DMS79 (cell line): ENCODE measurements at places on chromosomes 5 and 9.

DNA sequence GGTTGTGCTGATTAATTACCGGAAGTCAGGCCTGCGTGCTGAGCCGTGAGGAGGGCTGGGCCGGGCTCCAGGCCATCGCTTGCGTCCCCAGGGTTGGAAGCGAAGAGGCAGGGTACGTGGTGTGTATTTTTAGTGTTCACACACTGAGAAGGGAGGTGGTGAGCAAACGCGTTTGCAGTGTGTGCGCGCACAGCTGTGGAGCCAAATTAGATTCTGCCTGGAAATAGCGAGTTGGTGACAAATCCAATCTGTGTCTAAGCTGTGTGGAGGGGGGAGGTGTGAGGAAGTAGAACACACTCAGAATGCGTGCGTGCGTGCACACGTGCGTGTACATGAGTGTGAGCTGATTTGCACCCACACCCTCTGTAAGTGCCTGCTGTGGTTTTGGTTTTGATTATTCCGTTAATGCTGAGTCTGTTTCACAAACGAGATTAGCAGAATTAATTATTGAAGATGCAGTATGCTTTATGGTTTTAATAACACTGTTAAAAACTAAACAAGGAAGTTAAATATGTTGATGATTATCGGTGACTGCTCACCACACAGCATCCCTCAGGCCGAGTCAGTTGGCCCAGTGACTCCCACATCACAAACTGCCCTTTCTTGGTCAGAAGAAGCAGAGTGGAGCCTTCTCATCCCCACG lies 111.8 kb upstream of the FCN2 start:
- no peak for DNase-seq

- no peak for DNase-seq
Measured at GRCh38 chr5:2071562-2071961, 188.8 kb upstream of the IRX4 start.

DNA sequence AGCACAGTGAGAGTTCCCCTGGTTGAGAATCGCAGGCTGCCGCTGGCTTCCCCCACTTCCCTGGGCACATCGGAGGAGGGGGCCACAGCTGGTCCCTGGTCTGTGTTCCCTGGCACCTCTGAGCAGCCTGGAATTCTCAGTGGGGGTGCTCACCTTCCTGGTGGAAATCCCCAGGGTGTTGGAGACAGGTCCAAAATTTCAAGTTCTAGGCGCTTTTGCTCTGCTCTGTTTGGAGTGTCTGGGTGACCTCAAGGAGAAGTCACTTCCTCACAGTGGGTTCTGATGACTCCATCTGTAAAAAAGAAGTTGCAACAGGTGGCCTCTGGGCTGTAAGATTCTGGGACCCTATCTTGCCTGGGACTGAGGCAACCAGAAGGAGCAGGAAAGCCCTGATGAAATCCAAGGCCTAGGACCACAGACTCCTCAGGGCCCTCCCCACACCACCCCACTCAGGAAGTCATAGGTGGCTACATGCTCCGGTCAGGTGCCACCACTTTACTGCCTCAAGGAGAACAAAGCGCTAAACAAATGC lies at the start of gene TRAF1:
TRAF1 (minus strand) TSS at position 400 of the 532 bp plus-strand sequence. CDS start 721 bp downstream, outside the sequence.
- DNase-seq = no peak

DNA sequence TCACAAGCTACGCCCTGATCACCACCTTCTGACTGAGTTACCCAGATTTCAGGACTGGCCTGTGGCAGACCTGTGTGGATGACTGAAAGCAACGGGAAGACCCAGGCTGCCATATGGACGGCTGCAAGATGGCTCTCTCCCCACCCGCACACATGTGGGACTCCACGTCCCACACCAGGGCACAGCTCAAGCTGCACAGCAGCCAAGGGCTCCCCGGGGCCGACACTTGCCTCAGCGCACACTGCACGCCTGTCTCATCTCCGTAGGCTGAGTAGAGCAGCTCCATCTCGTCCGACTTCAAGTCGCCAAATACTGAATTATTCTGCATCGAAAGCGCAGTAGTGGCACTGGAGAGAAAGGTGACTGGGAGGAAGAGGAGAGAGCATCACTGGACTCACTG lies 14.5 kb downstream of the BRD9 start:
- no peak for DNase-seq

DNA sequence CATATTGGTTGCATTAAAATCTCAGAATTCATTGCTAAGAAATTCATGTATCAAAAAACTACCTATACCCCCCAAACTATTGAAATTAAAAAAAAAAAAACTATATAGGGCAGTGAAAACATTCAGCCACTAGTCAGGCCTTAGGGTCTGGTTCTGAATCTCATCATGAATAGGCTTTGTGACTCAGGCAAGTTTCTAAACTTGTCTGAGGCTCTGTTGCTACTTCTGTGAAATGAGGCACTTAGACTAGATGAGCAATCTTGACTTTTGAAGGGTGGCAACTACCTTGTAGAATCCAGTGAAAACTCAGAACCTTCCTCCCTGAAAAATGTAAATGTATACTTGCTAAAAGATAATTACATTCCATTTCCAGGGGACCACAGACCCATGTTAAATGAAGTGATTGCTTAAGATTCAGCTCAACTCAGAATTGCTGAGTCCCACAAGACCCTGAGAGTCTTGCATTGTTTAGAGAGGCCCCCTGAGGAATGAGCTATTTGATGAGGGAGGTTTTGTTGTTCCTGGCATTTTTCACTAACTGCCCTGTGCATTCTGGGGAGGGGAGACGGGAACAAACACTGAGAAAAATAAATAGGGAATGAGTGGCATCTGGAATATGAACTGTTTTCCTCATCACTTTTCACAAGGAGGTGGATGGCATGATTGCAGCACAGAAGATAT lies 29.5 kb downstream of the RAI14 start:
- DNase-seq = no peak

DNA sequence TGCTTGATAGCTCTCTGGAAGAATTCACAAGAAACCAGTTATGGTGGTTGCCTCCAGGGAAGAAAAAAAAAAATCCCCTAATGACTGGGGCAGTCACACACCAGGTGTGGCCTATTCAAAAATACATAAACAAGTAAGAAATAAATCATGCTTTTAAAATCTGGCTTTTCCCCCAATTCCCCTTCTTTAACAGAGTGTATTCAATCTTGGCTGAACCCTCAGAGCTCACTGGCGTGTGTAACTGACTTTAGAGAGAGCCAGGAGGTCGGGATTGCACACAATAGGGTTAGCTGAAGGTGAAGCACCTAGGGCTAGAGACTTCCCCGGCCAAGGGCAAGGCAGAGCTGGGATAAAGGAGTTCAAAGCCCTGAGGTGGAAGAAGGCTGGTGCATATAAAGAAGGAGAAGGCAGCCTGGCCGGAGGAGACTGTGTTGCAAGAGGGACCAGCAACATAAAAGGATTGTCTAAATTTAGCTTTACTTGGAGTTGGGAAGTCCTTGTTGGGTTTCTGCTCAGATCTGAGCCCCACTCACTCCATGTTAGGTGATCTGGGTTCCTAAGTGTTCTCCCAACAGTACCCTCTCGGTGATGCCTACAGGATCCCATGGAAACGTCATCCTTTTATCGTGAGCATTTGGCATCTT lies 19.7 kb downstream of the FNBP1 start:
- no peak for DNase-seq
